Thoracic aorta (tissue), 2 donors: ENCODE measurements at places on chromosomes 6 and 20.

DNA sequence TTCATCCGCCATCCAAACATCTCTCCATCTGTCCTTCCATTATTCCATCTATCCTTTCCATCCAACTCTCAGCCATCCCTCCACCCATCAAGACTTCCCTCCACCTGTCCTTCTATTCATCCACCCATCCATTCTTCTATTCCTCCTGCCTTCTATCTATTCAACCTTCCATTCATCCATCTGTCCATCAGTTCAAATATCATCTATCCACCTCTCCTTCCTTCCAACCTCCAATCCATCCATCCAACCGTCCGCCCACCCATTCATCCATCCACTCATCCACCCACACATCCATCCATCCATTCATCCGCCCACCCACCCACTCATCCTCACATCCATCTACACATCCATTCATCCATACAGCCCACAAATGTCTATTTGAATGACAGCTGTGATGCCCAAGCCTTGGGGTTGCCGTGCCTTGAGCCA, 132.1 kb downstream of the CEBPB start:
- DNase-seq, result no peak

GRCh38 chr6:30573113-30573512, 1.9 kb downstream of the ABCF1 start:
- DNase-seq, result no peak

GRCh38 chr20:36666181-36666740, 20.3 kb upstream of the SLA2 start:
- DNase-seq, result no peak

GRCh38 chr6:88304520-88304919, 138.4 kb upstream of the CNR1 start:
- DNase-seq, result no peak

GRCh38 chr20:50746138-50746940, 15.0 kb downstream of the PARD6B start:
- no peak for DNase-seq

- no peak for DNase-seq
Measured at GRCh38 chr6:156694679-156695078, 82.5 kb upstream of the ARID1B start.

DNA sequence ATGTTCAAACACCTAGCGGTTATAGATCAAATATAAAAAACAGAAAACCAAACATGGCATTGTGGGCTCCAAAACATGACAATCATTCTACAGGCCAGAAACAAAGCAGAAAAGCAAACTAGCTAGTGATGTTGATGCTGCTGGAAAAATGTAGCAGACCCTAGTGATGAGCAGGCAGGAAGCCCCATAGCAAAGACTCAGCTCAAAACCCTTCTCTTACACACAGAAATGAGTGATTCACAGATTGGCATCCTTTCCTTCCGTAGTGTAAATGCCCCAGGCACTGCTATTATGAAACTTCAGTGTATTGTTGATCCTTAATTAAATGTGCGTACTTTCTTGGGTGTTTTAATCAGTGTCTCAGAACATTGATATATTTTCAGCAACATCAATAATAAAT, 425.1 kb downstream of the UTRN start:
- no peak for DNase-seq

DNA sequence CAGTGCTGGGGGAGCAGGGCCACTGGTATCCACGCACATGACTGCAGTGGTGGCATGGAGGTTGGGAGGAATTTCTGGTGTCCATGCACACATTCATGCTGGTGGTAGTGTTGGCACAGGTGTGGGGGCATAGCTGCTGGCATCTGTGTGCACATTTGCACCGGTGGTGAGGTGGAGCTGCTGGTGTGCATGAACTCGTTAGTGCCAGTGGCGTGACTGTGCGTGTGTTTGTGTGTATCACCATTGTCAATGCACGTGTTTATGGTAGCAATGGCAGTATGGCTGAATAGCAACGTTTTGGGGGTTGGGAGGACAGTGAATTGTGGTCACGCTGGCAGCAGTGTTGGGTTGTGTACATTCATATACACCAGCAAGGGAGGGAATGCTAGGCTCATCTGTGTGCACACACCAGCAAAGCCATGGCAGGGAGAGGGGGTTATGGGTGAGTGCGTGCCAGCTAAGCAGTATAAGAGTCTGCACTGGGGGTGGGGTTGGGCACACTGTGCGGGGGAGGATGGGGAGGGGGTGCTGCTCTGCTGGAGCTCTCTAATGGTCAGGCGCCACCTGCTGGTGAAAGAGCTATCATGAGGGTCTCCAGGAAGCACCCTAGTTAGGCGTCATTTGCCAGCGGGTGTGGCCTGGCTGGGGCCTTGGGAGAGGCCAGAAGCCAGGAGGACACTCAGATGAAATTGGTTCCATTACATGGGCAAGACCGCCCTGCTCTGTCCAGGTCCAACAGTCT, 626.1 kb upstream of the ID4 start:
- no peak for DNase-seq

DNA sequence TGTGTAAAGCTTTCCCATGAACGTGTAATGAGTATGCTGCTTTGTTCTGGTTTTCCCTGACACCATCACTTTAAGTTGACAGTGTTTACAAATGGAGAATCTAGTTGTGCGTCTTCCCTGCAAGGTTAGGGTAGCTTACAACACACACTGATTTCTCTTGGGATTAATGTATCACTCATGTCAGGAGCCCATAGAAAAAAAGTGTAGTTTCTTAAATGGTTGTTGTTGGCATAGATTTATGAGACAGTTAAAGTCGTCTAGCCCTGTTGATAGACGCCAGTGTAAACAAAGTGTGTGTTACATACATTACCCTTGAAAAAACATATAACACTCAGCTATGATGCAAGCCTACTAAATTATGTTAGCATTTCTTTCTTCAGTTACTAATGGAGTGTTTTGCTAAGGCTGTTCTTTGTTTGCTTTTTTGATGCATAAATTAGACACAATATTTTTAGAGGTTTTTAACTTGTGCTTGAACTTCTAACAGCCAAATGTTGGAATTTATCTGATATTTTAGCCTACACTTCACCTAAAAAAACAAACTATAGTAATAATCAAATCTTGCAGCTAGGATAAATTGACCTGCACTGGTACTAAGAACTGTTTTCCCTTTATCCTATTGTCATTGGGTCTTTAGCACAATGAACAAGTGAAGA, 88.6 kb downstream of the RNF217 start:
- DNase-seq, result no peak

DNA sequence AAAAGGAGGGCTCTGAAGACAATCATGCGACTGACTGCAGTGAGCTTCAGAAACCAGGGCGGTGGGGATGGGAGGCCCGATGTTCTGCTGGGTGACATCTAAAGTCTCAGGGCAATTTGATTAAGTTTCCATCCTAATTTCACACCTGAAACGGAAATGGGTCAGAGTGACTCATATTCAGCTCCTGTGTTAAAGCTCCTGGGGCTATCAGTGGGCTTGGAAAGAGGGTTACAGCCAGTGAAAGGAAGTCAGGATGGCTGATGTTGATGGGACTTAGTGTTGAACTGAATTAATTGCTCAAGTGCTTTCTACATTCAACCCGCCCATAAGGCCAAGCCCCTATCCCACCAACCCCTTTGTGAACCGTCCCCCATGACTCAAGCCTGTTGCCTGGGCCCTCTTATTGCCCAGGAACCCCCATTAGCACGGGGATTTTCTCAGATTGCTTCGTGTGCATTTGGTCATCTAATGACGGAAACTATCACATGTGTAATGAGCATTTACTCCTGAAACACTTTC, 47.1 kb upstream of the TBC1D7 start:
- DNase-seq, result no peak

- DNase-seq, result no peak
Measured at GRCh38 chr6:11065436-11066202, 21.5 kb upstream of the ELOVL2 start.

DNA sequence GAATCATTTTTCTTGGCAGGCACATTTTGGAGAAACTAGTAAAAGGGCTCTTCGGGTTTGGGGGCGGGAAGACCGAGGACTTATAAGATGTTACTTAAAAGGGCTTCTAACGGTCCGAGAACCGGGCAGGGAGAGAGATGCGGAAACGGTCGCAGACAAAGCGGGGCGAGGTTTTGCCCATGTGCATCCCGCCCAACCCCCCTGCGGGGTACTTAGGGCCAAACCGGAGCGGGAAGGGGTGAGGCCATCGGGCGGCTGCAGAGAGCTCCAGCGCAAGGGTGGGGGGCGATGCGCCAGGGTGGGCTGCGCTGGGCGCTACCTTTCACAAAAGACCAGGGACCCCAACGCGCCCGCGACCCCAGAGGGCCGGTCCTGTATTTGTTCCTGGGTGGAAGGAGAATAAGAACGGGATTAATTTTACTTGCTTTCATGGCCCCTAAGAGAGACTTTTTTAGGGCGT, 616 bp downstream of the TUBB start:
- no peak for DNase-seq

- DNase-seq, result no peak
Measured at GRCh38 chr6:17994019-17994418, 6.6 kb upstream of the KIF13A start.

DNA sequence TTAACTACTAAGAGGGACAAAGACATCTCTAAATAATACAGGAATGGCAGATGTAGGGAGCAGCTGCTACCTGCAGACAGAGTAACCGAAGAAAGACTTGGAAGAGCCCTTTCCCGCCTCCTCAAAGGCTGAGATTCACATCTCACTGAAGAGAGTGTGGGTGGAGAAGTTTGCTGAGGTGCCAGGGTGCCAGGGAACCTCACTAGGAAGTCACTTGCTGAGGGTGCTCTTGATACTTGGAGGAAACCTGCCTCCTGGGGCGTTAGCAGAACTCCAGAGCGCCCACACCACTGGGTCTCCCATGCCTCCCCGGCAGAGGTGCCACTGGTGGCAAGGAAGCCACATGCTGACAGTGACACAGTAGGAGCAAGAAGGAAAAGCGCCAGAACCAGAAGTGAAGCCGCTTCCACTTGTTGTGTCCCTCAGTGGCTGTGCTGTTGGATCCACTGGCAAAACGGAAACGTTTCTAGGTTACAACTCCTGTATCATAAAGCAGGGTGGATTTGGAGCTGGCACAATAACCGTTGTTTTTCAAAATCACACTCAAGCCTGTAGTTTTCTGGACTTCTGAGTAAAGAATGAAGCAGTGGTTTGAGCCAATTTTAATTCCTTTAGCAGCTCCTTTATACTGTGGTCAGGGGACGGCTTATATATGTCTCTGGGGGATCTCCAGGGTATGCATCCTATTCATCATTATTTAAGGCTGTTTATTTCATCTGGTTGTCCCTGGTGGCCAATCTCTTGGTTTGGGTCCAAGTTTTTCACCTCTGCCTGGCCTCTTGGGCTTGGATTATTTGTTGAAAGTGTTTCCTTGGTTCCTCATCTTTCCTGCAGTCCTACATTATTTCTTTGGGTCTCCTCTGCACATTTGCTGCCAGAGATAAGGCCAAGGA, 64.5 kb downstream of the CDC5L start:
- DNase-seq, result no peak

GRCh38 chr6:130065609-130066156, 47.3 kb downstream of the L3MBTL3 start:
- DNase-seq, result no peak
